Activated CD8-positive, alpha-beta memory T cell treated with anti-CD3 and anti-CD28 coated beads for 36 hours (primary cell): ENCODE measurements at places on chromosomes 2 and 18. TPM values are rescaled to one million over a fixed set of nuclear protein-coding genes. Genes with fewer than 3 reads are reported as not detected.

TWIST2 gene
- not detected for total RNA-seq

VAMP8 gene
- total RNA-seq, result 96.8 TPM

MEP1B gene
- total RNA-seq, result not detected

TMEM169 gene
- 0.55 TPM for total RNA-seq

PLA2R1 gene
- not detected for total RNA-seq

PARD6G gene
- total RNA-seq, result 0.72 TPM

TRIM54 gene
- 0.30 TPM for total RNA-seq

FZD7 gene
- total RNA-seq, result 0.63 TPM

LYPD1 gene
- not detected for total RNA-seq

REG1B gene
- not detected for total RNA-seq

ZNF532 gene
- total RNA-seq, result 2.6 TPM

TOGARAM2 gene
- 5.7 TPM for total RNA-seq

DES gene
- total RNA-seq, result not detected

COL4A3 gene
- not detected for total RNA-seq

CKAP2L gene
- total RNA-seq, result 23.0 TPM

NPAS2 gene
- 2.6 TPM for total RNA-seq

ANKRD30B gene
- not detected for total RNA-seq

TUBB8B gene
- not detected for total RNA-seq

PAX8 gene
- 2.5 TPM for total RNA-seq

LHCGR gene
- not detected for total RNA-seq

SKA1 gene
- total RNA-seq, result 31.5 TPM

AGXT gene
- total RNA-seq, result not detected

STK17B gene
- 135 TPM for total RNA-seq

ST8SIA5 gene
- total RNA-seq, result not detected
